ENCODE measurements at places on chromosomes 2 and 18.

DNA sequence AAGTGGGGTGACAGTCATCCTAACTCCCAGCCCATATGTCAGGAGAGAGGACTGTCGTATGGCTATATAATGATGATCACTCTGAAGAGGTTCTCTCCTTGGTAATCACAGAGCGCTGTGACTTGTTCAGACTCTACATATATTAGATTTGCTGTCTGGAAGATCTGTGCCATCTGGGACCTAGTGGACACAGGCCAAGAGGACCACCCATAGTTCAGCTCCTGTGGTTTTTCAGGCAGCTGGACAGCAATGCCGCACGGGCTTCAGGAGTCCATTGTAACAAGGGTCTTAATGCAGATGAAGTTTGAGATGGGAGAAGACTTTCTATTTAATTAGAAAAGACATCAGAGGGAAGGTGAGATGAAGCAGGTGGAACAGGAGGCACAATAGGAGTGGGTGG, 40.1 kb upstream of the EPHA4 start:
- no peak for DNase-seq

DNA sequence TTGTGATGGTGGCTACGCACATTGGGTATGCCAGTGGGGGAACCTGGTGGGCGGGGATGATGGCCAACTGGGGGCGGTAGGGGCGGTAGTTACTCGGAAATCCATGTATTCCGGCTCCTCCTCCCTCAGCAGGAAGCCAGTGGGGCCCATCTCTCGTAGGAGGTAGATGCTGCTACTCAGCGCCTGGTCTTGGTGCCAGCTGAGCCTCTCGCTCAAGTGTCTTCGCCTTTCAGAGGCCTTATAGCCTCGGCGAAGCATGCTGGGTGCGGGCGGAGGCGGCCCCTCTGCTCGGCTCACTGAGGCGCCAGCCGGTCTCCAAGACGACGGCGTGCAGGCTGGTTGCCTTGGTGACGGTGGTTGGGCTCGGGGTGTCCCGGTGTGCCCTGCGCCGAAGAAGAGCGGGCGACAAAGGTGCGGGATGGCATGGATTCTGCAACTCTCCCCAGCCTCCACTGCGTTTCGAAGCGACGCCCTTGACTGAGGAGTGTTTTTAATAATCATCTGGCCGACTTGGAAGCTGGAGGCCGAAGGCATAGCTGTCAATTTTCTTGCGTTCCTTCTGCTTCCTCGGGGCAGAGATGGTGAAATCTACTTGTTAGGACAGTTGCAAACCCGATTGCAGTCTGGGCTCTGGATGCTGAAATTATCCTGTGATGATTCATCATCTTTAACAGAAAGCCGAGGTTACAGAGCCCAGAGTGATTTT, at the start of gene ZSWIM2:
Gene ZSWIM2, minus strand, starts transcription at position 298 of the 706 bp plus-strand sequence. Its CDS starts 40 bp downstream, at position 258.
- peak; percentile 13 for DNase-seq

DNA sequence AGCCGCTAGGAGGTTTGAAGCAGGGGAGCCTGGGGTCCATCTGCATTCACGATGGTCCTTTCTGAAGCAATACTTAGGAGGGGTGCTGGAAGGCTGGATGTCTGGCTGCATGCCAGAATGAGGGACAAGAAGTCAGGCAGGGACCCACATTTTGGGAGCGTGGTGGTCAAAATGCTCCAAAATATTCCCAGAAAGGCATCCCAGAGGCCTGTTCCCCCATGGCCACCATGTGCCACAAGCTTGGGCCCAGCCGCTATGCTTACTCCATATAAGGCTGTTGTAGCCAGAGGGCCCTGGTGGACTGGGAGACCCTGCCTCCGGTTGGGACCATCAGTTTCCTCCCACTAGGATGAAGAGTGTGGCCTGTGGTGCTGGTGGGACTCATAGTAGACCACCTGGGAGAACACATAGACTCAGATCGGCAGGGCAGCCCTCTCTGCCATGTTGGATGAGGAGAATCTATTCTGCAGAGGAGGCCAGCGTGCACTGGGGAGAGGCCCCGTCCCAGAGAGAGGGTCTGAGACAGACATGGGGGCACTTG, 3.6 kb upstream of the PROM2 start:
- no peak for DNase-seq

DNA sequence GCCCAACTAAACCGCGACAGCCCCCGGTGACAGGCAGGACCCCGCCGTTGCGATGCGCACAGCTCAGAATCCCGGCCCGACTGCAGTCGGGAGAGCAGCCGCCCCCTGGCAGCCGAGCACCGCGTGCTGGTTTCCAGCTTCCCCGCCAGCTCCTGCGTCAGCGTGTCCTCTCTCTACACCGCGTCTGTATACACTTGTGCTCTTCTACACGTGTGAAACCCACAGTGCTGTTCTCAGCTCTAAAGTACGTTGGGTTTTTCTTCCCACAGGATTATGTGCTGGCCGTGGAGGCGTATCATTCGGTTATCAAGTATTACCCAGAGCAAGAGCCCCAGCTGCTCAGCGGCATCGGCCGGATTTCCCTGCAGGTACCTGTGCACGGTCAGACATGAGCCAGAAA, 54.0 kb downstream of the ADI1 start:
- DNase-seq, result no peak

DNA sequence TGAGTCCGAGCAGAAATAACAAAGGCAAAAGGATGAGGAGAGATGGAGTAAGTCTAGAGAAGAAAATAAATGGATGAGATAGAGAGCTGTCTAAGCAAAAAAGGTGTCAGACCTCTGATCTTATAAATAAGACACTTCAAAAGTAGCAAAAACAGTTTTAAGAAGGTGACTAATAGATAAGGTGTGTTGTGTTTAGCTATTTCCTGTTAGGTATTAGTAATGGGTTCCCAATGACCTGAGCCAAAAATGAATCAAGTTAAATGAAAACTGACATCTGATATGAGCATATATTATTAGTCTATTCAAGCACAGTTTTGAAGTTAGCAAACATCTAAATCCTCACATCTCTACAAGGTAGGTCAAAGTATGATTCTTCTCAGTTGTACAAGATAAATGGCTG, 10.6 kb downstream of the SUPT7L start:
- no peak for DNase-seq

DNA sequence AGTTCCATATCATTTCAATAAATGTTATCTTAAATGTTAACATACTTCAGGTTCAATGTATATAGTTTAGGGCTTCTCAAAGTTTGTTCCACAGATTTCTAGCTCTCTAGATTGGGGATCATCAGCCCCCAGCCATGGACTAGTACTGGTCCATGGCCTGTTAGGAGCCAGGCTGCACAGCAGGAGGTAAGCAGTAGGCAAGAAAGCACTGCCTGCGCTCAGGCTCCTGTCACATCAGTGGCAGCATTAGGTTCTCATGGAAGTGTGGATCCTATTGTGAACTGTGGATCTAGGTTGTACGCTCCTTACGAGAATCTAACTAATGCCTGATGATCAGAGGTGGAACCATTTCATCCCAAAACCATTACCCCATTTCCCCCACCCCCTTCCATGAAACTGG, 531.1 kb downstream of the PARD3B start:
- no peak for DNase-seq

DNA sequence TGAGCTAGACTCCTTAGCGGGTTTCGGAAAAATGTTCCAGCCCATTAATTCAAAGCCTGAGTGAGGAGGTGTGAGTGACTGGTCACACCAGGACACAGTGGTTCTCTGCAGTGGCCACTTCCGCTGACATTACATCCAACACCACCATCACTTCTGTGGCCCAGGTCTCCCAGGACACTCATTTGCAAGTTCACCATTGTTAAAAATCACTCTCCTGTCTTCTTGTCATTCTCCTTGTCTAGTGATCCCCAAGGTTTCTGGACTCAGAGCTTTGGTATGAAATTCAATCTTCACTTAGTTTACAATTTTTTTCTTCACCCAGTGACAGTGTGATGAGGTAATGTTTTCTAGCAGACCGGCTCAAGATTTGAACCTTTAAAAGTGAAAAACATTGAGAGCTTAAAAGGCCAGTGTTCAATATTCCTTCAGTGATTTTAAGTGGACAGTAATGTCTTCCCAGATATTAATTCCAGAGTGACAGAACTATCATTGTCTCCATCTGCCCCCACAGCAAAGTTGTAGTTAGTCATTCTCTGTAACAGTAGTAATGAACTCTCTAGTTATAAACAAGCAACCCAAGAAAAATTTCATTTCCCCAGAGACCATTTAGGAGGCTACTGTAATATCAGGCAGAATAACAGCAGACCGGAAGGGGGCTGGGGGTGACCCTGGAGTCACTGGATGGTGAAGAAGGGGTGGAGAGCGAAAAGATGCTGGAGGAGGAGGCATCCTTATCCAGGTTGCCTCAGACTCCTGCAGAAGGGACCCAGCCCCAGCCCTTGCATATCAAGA, 164.9 kb downstream of the GFPT1 start:
- no peak for DNase-seq

- no peak for DNase-seq
These were observed 162.7 kb downstream of the PKP4 start for GRCh38 chr2:158619496-158619895.

DNA sequence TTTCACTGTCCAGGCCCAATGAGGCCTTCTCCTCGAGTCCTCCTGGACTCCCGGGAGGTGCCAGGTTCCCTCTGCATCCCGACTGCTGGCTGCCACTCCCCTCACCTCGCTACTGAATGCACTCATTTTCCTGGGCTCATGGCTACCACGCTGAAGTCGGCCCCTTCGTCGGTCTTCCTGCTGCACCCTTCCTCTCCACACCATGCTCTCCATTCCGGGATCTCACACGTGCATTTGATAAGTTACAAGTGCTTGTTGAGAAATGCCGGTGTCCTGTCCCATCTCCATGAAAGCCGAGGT, 334.7 kb upstream of the MYT1L start:
- DNase-seq, result no peak

GRCh38 chr18:48623468-48624235, 84.8 kb downstream of the CTIF start:
- DNase-seq, result no peak
